NAMALWA (cell line): ENCODE measurements at places on chromosomes 1 and 21.
A peak's percentile ranks its signal among the peaks of the same experiment; 100 is the strongest.

DNA sequence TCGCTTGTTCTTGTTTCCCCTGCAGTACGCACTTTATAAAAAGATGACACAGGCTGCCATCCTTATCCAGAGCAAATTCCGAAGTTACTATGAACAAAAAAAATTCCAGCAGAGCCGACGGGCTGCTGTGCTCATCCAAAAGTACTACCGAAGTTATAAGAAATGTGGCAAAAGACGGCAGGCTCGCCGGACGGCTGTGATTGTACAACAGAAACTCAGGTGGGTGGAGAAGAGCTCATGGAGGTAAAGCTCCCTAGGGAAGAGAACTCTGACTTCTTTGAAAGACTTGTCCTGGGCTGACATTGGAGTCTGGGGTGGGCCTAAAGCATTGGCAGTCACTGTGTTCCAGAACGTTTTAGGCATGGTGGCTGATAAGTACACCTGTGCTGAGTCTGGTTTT lies 19.9 kb upstream of the VAMP3 start:
- DNase-seq = no peak

GRCh38 chr1:40257313-40257687 lies 736 bp upstream of the ZMPSTE24 start:
- no peak for DNase-seq

DNA sequence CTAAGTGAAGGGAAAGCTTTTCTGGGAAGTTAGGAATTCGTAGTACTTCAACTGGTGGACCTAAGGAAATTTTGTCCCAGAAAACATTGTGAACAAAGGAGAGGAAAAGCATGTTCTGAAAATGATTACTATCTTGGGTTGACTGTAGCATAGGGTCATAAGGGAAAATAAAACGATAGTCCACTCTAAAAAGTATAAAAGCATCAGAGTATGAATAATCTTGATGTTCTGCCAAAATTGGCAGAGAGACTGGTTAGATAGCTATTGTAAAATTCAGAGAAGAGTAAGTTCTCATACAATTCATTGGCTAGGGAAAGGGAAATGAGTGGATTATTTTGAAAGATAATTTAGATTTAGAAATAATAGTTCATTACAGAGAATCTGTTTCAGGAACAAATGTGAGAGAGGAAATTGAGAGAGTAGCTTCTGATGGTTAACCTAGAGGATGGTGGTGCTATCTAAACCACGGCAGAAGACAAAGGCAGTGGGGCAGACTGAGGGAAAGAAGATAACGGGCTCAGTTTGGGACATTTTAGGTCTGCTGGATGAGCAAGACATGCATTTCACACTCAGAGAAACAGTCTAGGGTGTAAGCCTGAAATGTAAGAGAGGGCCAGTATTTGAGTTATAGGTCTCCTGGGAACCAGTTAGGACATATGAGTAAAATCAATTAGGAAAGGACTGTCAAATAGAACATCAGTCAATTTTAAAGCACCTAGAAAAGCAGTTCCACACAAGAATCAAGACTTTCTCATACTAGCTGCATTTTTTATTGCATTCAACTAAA lies 799.3 kb upstream of the CXADR start:
- no peak for DNase-seq

- no peak for DNase-seq
Observed at GRCh38 chr1:225879521-225880221, 2.5 kb downstream of the TMEM63A start.

- DNase-seq = no peak
Observed at GRCh38 chr1:79920960-79921669, 914.6 kb upstream of the ADGRL4 start.

GRCh38 chr1:178953538-178954324 lies 72.0 kb upstream of the FAM20B start:
- DNase-seq = no peak

DNA sequence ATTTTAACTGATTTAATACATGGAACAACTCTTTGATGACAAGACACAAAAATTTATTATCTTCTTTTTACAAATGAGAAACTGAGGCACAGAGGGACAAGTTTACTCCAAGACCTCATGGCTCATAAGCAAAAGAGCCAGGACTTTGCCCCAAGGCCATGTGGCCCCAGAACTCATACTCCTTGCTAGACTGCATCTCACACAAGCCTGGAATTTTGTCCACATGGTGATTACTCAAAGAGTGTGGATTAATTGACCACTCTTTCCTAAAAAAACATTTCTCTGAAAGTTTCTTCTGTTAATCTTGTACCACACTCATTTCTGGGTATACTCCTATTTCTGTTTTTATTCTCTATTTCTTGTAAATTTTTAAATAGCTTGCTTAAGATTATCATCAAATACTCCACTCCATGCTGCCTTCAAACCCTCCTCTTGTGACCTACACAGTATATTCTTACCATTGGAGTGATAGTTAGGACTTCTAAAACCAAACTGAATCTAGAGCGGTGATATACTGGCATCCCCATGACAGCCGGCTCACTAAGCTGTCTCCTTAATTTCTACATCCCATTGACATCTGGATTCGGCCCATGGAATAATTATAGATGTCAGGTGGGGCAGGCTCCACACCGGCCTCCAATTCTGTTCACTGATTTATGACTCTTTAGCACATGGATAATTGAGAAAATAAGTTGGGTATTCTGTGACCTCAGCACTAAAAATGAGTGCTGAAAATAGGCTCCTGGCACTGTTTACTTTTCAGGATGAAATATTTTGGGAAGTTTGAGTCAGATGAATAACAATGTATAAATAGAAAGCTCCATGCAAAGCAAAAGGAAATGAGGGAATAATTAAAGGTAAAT lies 16.1 kb downstream of the RGS4 start:
- no peak for DNase-seq

DNA sequence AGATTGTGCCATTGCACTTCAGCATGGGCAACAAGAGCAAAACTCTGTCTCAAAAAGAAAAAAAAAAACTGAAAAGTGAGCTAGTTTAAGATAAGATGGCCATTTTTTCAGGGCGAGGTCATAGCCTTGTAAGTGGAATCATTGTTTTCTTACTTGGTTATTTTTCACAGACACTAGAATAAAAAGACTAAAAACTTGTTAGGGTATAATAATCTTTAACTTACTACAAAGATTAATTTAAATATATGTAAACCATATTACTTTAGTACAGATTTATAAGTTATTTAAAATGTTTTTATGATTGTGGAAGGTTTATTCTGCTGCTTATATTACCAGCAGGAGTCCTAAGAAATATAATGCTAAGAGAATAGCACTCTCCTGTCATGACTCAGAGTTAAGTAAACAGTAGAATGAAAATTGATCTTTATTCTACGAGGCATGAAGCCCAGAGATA lies 23.5 kb downstream of the ANGPTL1 start:
- no peak for DNase-seq

GRCh38 chr1:87170157-87170556 lies 158.5 kb upstream of the LMO4 start:
- DNase-seq = no peak

- peak; percentile 91 for DNase-seq
Observed at GRCh38 chr1:160768295-160768657, 27.7 kb upstream of the LY9 start.

- DNase-seq = peak; percentile 47
Observed at GRCh38 chr1:220189750-220190347, 82.4 kb downstream of the RAB3GAP2 start.

DNA sequence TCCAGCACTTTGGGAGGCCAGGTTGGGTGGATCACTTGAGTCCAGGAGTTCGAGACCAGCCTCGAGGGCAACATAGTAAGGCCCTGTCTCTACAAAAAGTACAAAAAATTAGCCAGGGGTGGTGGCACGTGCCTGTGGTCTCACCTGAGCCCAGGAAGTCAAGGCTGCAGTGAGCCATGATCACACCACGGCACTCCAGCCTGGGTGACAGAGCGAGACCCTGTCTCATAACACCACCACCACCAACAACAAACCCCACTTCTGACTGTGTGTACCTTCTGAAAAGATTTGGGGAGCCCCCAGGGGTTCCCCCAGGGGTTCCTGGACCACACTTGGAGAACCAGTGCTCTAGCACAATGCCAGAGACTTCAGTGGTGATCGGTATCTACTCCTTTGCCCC lies 29.9 kb downstream of the NUAK2 start:
- no peak for DNase-seq

GRCh38 chr1:91308544-91308943 lies 96.1 kb downstream of the HFM1 start:
- DNase-seq = no peak

DNA sequence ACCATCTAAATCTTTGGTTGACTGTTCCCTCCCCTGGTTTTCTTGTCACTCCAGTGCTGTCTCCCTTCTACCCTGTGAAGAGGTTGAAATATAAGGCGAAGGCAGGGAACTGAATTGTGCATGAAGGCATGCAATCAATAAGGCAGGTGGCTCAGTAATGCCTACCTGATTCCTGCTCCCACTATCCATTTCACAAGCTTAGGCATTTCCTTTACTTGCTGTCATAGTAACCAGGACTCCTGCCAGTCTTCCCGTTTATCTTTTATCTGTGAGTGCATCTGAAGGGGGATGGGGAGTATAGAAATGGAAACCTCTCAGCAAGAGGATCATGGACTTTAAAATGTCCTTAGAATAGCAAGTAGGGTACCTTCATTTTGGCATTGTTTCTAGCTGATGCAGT lies 40.5 kb downstream of the MRPS6 start:
- DNase-seq = no peak

DNA sequence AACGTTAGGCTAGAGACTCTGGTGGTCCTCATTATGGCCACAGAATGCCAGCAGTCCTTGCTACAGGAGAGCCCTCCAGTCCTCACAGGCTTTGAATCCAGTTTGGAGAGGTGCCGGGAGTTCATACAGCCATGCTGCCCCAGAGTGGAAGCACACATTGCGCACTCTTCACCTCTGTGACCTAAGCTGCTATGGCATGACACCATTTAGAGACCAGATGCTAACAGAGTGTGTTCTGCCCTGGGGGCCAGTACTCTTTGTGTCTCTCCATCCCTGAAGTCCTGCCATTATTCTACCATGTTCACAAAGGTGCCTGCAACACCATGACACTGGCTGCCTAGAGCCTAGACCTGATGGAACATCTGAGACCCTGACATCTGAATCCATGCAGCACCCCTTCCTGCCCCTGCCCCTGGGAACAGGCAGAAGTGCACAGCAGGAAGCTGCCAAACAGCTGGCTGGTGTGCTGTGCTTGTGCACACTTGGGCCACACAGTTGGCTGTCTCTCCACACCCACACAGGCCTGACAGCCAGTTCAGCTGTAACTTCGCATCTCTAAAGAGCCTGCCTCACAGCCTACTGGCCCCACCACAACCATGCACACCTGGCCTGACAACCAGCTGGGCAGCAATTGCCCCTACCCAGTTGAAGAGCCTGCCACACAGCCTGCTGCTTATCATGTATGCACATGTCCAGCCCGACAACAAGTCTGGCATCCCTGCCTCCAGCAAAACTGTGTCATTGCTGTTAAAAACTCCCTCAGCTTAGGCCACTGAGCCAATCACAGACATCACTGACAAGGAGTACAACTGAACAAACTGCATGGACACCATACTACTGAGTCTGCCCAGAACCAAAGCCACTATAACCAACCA lies 49.1 kb downstream of the MCOLN2 start:
- DNase-seq = peak; percentile 17

DNA sequence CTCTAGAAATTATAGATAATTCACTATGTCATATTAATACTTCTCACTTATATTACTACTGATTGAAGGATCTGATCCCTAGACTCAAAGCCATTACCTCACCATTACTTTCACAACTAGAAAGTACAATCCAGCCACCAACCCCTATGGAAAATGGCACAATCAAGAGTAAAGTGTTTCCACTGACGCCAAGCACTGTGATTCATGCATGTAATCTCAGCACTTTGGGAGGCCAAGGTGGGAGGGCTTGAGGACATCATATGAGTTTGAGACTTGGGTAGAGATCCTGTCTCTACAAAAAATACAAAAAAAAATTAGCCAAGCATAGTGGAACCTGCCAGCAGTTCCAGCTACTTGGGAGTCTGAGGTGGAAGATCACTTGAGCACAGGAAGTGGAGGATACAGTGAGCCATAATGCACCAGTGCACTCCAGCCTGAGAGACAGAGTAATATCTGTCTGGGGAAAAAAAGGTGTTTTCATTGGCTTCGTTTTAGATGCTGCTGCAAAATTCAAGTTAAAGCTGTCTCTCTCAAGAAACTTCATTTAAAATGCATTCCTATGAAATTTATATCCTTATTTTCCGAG lies 126.5 kb downstream of the AKT3 start:
- no peak for DNase-seq

DNA sequence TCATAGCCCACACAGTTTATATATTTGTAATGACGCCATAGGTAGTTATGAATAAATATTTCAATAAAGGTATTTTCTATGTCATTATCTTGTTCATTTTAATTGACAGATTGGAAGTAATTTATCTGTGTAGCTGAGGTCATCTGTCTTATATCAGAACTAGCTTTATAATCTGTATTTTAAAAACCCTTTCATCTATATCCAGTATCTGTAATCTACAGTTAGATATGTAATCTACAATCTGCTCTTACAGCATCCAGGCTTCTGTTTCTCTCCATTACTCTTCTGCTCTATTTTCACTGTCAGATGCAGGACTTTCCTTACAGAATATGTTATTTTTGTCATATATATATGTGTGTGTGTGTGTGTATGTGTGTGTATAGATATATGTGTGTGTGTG lies 137.6 kb downstream of the LBR start:
- DNase-seq = no peak

DNA sequence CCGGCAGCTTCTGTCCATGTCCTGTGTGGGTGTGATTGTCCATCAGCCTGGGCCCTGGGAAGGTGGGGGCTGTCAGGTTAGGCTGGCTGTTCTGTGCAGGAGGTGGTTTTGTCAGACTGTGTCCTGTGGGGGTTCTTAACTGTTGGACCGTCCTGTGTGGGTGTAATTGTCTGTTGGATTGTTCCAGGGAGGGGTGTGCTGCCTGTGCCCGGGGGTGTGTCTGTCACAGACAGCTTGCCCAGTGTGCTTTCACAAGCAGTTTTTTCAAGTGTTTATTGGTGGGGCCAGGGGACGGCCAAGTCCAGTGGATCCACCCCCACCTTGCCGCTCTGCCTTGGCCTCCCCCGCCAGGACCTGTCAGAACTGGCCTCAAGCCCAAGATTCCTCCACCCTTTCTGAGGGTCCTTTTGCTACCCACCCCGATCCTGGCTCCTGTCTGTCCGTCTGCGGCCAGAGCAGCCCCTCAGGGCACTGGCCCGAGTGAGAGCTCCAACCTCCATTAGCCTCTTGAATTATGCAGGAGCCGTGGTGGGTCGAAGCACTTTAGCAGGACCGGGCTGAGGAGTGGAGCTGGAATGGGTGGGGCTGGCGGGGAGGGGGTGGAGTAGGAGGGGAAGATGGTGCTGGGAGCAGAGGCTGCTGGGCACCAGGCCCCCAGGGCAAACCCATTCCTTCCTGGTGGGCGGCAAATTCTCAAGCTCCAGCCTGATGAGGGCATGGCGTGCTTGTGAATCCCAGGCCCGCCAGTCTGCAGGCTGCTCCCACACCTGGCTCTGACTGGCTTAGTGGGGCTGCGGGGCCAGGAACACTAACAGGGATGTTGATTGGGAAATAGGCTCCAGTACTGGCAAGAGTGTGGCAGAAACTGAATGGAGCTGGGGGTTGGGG lies 47.2 kb downstream of the PTPRF start:
- DNase-seq = no peak

GRCh38 chr1:94282143-94282711 lies 44.8 kb upstream of the ARHGAP29 start:
- no peak for DNase-seq

GRCh38 chr1:208213786-208214185 lies 30.4 kb downstream of the PLXNA2 start:
- DNase-seq = no peak

GRCh38 chr21:45379901-45380330 lies 25.0 kb upstream of the COL18A1 start:
- DNase-seq = no peak

- peak; percentile 68 for DNase-seq
Observed at GRCh38 chr21:41460578-41461527, 34.8 kb downstream of the MX1 start.

GRCh38 chr1:173410133-173410793 lies 66.9 kb upstream of the PRDX6 start:
- DNase-seq = peak; percentile 41
